Omental fat pad (tissue), 4 donors: ENCODE measurements at places on chromosomes 6 and 20. TPM values are rescaled to one million over a fixed set of nuclear protein-coding genes. Genes with fewer than 3 reads are reported as not detected.

Gene BTNL2
- total RNA-seq: not detected

Gene PHACTR1
- 16.7 TPM for total RNA-seq

Gene TMEM217
- total RNA-seq: 1.1 TPM

Gene BEND3
- total RNA-seq: 1.3 TPM

Gene SLC22A2
- not detected for total RNA-seq
